ENCODE measurements at places on chromosomes 2 and 18.

GRCh38 chr2:51673628-51674027, 641.7 kb upstream of the NRXN1 start:
- no peak for DNase-seq

DNA sequence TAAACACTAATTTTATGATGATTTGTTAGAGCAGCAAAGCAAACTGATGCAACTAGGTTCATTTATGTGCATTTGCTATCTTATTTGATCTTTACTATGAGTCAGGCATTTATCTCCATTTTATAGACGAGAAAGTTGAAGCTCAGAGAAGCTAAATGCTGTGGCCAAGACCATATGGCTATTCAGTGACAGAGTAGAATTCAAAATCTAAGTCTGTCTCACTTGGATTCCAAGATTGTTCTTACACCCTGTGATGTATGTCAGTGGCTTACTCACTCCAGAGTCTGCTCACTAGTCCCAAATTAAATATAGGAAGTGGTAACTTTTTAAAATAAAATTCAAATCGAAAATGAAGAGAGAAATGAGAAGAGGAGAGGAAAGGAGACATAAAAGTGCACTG, 114.0 kb upstream of the DDX18 start:
- no peak for DNase-seq

GRCh38 chr2:67008155-67008554, 389.0 kb upstream of the ETAA1 start:
- DNase-seq = no peak

DNA sequence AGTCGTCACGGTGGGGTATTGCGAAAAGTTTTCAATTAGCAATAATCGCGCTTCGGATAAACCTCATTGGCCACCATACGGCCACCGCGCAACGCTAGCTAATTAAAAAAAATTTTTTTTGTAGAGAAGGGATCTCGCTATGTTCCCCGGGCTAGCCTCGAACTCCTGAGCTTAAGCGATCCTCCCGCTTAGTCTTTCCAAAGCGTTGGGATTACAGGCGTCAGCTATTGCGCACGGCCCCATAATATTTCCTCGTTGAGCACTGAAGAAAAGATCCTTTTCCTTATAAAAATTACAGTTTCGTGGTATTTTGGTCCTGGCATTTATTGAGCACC, 759 bp upstream of the ACTR1B start:
- DNase-seq = no peak

- no peak for DNase-seq
Observed at GRCh38 chr2:7070483-7070882, 153.3 kb downstream of the RNF144A start.

DNA sequence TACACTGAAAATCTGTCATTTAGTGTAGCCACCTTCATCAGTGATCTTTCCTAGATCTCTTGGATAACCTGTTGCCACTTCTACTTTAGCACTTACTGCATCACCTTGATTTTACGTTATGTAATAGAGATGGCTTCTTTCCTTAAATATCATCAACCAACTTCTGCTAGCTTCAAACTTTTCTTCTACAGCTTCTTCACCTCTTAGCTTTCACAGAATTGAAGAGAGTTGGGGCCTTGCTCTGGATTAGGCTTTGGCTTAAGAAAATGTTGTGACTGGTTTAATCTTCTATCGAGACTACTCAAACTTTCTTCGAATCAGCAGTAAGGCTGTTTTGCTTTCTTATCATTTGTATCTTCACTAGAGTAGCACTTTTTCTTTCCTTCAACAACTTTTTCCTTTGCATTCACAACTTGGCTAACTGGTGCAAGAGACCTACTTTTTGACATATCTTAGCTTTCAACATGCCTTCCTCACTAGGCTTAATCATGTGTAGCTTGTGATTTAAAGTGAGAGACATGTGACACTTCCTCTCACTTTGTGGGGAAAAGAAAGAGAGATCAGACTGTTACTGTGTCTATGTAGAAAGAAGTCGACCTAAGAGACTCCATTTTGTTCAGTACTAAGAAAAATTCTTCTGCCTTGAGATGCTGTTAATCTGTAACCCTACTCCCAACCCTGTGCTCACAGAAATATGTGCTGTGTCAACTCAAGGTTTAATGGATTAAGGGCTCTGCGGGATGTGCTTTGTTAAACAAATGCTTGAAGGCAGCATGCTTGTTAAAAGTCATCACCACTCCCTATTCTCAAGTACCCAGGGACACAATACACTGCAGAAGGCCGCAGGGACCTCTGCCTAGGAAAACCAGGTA, 99.6 kb downstream of the ATL2 start:
- no peak for DNase-seq

DNA sequence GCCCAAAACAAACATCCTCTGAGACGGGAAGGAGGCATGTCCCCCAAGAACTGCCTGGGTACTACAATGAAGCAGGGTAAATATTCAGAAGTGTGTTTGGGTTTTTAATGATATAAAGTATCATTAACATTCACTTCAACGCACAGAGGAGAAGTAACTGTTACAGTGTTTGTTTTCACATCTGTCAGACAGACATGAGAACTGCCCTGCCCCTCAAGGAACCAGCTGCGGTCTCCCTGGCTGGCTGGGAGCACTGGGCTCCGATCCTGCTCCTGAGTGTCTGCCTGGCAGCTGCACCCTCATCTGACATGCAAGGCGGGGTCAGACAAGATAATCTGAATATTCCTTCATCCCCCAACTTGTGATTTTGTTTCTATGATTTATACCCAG, 75.6 kb downstream of the MBP start:
- DNase-seq = no peak

GRCh38 chr2:121649149-121649595, at the start of gene CLASP1:
Gene CLASP1, minus strand, starts transcription at chr2:121649462. Its CDS starts 43,567 bp downstream, at chr2:121605895.
- DNase-seq = no peak

- DNase-seq = no peak
Observed at GRCh38 chr2:48105848-48106247, 199.6 kb upstream of the FBXO11 start.

- peak; percentile 89 for DNase-seq
Observed at GRCh38 chr2:96485751-96486651, 19.2 kb downstream of the NEURL3 start.

DNA sequence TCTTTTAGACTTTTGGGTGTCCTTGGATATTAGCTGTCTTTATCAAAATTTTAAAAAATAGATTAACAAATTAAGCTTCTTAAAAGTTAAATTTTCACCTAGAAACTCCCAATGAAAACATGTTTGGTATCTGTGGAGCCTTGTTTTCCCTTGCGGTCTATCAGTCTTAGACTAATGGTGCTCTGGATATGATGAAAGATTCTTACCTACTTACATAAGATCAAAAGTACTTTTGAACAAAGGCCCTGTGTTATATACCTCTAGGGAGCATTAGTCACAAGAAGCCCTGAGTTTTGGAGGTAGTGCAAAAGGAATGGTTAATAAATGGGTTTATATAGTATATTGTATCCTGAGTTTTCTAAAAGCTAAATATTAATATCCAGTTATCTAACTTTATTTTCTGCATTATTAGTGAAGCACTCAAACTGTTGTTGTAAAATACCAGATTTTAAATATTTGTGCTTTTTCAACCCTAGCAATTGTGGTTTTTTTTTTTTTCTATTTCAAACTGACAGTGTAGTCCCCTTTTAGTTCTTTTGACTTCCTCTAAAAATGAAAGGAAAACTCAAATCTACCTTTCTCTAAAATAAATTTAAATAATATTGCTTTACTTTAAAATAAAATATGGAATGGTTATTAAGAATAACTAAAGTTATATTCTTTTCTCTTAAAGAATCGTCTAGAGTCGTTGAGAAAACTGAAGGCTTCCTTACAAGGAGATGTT, 18.1 kb downstream of the NDC80 start:
- DNase-seq = no peak

DNA sequence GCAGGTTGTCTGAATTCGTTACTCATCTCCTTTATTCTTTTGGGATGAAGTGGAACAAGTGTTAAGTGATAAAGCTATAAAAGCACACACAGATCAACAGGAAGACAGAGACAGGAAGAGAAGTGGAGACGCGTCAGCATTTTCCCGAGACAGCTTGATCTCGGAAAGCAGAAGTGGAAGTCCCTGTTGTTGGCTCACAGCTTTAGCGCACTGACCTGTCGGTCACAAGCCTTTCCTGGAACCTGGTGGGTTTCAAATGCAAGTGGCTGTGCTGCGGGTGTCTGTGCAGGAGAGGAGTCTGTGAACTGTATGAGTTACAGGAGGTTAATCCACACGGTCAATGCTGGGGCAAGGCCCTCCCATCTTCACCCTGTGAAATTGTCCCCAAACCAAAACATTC, 116.6 kb upstream of the PELI1 start:
- DNase-seq = no peak

GRCh38 chr2:72051971-72052505, 95.6 kb downstream of the CYP26B1 start:
- no peak for DNase-seq

DNA sequence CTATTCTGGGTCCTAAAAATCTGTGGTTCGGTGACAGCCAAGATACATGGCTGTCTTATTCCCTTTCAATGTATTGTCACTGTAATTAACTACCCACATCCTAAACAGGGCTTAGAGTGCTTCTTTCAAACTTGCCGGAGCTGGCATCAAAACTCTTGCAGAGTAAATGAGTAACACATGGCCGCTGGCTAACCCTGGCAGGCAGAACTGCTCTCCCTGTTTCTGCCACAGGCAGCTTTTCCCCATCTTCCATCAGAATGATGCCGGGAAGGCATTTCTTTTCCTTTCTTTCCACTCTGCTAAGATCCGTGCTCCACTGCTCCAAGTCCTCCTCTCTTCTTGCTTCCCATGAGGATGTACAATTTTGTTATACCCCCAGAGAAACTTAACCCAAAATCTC, 54.8 kb upstream of the PTPRM start:
- DNase-seq = no peak

DNA sequence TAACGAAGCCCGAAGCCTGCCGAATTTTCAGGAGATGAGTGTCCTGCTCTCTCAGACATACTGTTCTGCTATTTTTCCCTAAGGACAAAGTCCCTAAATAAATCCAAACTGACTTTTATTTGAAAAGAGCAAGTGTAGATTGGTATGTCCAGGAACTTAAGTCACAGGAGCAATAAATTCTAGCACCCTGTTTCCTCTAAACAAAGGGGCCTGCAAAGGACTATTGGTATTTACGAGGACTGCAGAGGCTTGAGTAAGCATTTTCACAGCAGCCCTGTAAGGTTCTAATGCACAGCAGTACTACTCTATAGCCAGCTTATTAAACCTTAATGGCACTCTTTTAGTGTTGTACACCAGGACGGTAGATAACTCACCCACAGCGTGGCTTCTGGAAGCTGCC, 740.3 kb downstream of the NRXN1 start:
- DNase-seq = no peak

GRCh38 chr2:71462056-71462605, 8.8 kb downstream of the DYSF start:
- no peak for DNase-seq

GRCh38 chr18:12862467-12862866, 21.6 kb downstream of the PTPN2 start:
- DNase-seq = no peak

- no peak for DNase-seq
Observed at GRCh38 chr2:175599966-175600831, 401.9 kb downstream of the LNPK start.

- no peak for DNase-seq
Observed at GRCh38 chr2:142915502-142915901, 38.0 kb downstream of the KYNU start.

DNA sequence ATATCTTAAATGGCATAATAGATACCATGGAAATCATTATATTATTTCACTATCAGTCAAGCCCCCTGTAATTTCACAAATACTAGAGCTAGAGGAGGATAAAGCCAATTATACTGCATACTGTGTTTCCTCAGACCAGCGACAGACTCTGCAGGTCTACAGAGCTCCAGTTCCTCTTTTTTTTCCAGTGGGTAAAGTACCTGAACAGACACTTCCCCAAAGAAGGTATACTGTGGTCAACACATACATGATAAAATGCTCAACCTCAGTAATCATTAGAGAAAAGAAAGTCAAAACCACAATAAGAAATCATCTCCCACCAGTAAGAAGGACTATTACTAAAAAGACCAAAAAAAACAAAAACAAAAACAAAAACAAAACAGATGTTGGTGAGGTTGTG, 44.6 kb downstream of the SCN7A start:
- DNase-seq = no peak

DNA sequence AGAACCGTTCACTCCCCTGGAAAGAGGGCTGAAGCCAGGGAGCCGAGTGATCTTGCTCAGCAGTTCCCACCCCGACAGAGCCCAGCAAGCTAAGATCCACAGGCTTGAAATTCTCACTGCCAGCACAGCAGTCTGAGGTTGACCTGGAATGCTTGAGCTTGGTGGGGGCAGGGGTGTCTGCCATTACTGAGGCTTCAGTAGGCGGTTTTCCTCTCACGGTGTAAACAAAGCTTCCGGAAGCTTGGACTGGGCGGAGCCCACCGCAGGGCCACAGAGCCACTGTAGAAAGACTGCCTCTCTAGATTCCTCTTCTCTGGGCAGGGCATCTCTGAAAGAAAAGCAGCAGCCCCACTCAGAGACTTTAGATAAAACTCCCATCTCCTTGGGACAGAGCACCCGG, 180.8 kb downstream of the WDR7 start:
- no peak for DNase-seq

- no peak for DNase-seq
Observed at GRCh38 chr18:65938592-65939372, 188.0 kb downstream of the CDH7 start.

DNA sequence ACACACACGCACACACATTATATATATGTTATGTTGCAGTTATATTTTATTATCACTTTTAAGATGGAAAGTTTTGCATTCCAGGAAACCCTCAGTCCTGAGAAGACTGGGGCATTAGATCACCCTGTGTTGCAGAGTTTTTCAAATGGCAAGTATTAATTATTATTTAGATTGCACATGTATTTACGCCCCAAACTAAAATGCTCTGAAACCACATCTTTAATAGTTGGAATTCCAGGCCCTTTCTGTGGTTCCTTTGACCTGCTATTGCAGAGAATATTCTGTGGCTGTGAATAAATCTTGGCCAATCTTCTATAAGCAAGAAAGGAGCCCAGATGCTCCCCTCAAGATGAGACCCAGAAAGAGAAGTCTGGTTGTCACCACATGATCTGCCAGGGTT, 427.0 kb upstream of the TNP1 start:
- no peak for DNase-seq

GRCh38 chr2:233867993-233868532, at the start of gene MSL3B:
Gene MSL3B, minus strand, starts transcription at chr2:233868386.
- DNase-seq = peak; percentile 58

Data from CD4-positive, alpha-beta T cell (primary cell).